ENCODE measurements at places on chromosomes 7 and 10.

- H3K4me3 ChIP-seq: no peak overlapping the region
- no peaks in the 10 kb centered on the region for H3K36me3 ChIP-seq
- DNase-seq: no peak
- H3K27ac ChIP-seq: no peak overlapping the region
- no peaks in the 10 kb centered on the region for H3K4me1 ChIP-seq
These were observed 115.9 kb downstream of the VIPR2 start for GRCh38 chr7:159028508-159029401.

DNA sequence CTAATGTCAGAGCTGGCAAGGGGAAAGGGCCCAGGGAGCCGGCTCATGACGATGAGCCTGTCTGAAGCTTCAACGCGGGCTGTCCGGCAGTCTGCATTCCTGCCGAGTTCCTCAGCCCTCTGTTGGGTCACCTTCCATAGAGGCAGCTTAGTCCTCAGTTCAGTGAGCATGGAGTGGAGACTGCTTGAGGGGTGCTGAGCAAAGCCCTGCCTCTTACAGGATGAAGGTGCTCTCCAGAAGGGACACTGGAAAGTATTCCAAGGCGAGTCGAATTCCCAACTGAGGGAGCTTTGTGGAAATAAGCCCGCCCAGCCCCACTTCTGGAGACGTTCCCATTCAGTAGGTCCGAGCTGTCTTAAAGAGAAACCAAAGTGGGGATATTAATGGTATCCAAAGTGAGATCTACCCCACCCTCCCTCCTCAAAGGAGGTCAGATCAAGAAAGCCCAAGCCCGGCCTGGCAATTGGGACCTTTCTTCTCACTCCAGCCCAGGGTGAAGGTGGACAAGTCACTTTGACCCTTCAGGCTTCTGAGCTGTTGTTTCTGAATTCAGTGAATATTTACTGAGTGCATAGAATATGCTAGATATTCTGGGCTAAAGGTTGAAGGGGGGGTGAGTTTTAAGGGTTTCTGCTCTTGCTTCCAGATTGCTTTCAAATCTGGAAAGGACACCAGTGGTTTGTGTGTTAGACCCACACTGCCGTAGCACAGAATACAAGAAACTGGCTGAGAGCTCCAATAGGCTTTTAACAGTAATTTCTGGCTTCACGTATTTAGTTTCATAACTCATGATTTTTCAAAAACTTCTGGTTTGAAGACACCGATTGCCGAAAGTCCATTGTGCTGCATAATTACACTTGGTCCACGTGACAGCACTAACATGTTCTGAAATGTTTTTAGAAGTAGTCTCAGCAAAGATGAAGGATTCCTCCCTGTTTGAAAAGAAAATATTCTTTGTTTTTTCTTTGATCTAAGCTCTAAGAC lies 3.5 kb downstream of the EGFR start:
- peak overlapping the region; percentile 4 for H3K4me3 ChIP-seq
- H3K36me3 ChIP-seq: peaks cover 12% of the 10 kb centered on the region
- no peak overlapping the region for H3K27ac ChIP-seq
- no peaks in the 10 kb centered on the region for H3K27me3 ChIP-seq
- peaks cover 29% of the 10 kb centered on the region for H3K4me1 ChIP-seq

- H3K36me3 ChIP-seq: no peaks in the 10 kb centered on the region
- H3K4me1 ChIP-seq: peaks cover 13% of the 10 kb centered on the region
- H3K4me3 ChIP-seq: no peak overlapping the region
- H3K27ac ChIP-seq: peak overlapping the region; percentile 59
- H3K27me3 ChIP-seq: no peaks in the 10 kb centered on the region
These were observed 34.7 kb downstream of the CPED1 start for GRCh38 chr7:121023194-121023593.

DNA sequence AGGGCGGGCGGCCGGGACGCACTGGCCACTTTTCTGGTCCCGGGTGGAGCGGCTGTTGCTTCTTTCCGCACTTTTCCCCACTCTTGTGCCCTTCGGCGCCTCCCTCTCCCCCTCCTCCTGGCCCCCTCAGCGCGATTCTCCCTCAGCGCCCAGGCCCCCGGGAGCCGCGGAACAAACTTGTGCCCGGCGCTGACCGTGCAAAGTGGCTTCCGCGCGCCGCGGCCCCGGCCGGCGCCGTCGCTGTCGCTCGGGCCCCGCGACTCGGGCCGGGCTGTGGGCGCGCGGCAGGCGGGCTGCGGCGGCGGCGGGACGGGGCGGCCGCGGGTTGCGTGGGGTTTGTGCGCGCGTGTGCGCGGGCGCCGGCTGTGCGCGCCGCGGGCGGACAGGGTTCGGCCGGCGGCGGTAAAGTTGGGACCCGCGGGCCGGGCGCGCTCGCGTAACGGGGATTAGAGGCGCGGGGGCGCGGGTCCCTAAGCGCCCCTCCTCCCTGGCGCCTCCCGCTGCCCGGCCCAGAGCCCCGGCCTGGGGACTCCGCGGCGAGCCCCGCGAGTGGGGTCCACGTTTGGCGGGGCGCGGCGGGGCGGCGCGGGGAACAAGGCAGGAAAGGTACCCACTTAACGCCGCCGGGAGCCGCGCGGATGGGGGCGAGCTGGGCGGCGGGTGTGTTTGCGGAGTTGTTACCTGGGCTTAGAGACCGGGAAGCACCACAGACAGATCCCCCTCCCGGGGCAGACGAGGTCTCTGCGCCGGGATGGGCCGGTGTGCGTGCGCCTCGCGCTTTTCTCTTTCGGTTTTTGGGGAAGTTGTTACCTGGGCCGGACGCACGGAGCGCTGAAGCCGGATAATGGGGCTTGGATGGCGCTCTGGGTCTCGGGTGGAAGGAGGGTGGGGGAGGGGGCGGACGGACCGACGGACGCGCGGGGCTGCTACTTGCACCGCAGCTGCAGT lies 860 bp downstream of the ZEB1 start:
- H3K4me3 ChIP-seq: peak overlapping the region; percentile 65
- no peak for DNase-seq
- H3K36me3 ChIP-seq: no peaks in the 10 kb centered on the region
- peaks cover 3% of the 10 kb centered on the region for H3K4me1 ChIP-seq
- peak overlapping the region; percentile 97 for H3K27ac ChIP-seq
- no peaks in the 10 kb centered on the region for H3K27me3 ChIP-seq

GRCh38 chr10:115760131-115760530 lies 512.9 kb downstream of the GFRA1 start:
- DNase-seq: no peak
- H3K36me3 ChIP-seq: no peaks in the 10 kb centered on the region
- no peaks in the 10 kb centered on the region for H3K27me3 ChIP-seq

DNA sequence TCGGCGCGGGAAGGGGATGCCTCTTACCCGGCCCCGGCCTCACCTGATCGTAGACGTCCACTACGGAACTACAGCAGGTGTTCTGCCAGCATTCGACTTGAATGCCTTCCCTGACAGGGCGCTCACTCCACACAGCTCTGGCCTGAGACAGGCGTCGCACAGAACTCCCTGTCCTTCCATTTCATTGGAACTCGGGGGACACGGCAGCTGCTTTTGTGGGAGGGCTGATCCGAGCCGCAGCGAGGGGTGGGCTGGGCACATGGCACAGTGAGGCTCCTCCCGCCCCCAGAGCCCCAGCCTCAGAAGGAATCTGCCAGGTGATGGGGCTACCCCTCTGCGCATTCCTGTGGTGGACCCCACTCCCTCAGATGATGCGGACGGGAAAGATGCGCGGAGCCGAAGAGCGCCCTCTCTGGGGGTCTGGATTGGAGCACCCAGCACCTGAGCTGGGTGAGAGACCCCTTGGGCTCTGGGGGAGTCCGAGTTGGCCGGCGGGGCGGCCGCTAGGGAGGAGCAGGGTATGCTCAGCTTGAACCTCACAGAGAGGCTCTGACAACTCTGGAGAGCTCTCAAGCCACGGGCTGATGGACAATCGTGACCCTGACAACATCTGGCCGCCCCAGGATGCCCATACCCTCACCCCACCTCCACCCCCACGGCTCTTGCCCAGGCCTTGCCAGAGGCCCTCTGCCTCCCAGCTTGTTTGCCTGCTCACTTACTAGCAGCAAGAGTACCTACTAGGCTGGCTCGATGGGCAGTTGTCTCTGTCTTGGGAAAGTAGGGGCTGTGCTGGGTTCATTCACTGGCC lies 36.6 kb downstream of the RASGEF1A start:
- no peaks in the 10 kb centered on the region for H3K4me1 ChIP-seq
- H3K27ac ChIP-seq: no peak overlapping the region
- DNase-seq: no peak
- H3K27me3 ChIP-seq: peaks cover 70% of the 10 kb centered on the region

DNA sequence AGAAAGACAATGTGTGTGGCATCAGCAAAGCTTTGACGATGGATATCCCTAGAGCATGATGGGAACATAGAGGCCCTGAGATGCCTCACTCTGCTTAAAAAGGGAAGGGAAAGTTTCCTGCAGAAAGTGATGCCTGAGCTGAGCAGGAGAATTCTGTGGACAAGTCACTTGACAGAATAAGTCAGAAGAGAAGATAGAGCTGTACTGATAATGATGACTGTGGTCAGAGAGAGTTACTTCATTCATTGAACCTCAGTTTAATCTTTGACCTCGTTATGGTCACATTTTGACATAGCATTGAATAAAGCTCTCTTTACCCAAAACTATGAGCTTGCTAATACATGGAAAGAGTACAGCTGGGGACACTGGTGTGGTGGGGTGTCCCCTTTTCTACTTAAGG lies 7.6 kb downstream of the CUBN start:
- H3K27ac ChIP-seq: no peak overlapping the region
- no peaks in the 10 kb centered on the region for H3K27me3 ChIP-seq
- H3K4me1 ChIP-seq: peaks cover 6% of the 10 kb centered on the region
- H3K4me3 ChIP-seq: no peak overlapping the region
- DNase-seq: no peak

DNA sequence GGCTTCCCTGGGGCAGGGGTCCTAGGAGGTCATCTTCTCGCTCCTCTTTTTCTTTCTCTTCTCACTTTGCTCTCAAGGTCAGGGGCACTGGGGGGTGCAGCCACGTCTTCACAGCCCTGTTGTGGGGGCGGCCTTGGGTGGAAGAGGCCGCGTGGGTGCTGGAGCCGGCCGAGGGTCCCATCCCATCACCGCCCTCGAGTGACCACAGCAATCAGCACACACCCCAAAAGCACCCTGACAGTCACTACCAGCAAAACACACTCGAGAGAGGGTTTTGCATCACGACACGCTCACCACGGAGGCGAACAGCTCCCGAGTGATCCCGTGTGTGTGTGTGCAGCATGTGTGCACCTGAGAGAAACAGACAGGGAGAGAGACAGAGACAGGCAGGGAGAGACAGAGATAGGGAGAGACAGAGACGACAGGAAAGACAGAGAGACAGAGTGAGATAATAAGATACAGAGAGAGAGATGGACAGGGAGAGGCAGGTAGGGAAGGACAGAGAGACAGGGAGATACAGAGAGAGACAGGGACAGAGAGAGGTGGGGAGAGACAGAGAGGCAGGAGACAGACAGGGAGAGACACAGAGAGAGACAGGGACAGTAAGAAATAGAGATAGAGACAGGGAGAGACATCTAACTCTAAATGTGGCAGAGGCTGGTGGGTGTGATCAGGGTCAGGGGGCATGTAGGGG lies 100.9 kb downstream of the WDR37 start:
- DNase-seq: no peak
- H3K4me3 ChIP-seq: no peak overlapping the region
- H3K4me1 ChIP-seq: no peaks in the 10 kb centered on the region

Measured in IMR-90 (cell line).